ENCODE measurements at places on chromosomes 2 and 18. TPM values are rescaled to one million over a fixed set of nuclear protein-coding genes. Genes with fewer than 3 reads are reported as not detected.

DNA sequence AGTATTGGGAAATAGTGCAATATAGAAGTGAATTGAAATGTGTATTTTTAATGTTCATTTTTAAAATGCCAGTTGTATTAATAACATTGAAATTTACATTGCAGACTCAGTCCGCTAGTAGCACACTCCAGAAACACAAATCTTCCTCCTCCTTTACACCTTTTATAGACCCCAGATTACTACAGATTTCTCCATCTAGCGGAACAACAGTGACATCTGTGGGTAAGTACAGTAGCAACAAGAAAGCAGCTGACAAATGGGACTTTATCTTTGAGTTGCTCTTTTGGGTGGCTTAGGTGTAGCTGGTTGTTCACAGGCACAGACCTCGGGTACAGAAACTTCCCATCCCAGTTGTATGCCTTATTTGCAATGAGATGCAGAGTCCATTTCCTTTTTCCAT lies 118.2 kb upstream of the IL1R2 start:
- no peak for DNase-seq

DNA sequence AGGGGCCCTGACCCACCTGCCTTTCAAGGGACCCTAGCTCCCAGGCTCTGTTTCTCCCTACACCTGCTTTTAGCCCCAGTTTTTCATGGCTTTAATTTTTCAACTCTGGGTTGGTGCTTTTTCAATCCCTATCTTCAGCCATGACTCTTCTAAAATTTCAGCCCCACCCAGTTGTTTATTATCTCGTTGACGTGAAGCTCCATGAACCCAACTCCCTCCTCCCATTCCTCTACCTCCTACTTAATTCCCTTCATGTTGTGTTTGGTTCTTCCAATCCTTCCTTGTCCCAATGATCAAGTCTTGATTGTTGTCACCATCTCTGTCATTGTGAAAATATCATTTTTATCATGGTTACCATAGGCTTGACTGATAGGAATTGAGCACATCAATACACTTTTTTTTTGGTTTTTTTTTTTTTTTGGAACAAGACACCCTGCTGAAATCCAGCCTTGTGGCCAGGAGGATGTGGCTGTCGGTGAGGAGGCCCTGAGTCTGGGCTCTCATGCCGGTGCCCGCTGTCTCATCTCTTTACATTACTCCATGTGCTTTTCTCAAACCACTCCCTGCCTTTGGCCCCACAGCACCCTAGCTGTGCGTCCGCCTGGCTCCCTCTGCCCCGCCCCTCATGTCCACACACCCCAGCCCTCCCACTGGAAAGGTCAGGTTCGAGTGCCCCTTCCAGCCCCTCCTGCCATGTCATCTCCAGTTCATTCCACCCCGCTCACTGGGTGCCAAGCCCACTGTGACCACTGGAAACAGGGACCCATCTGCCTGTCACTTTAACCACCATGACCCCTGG lies 39.3 kb downstream of the NAPG start:
- no peak for DNase-seq

The MRPL30 gene
- 36.9 TPM for total RNA-seq

The NLRC4 gene
- not detected for total RNA-seq

All from LHCN-M2 (cell line).